Hepatocyte (in vitro differentiated cells): ENCODE measurements at places on chromosomes 7 and 10.

DNA sequence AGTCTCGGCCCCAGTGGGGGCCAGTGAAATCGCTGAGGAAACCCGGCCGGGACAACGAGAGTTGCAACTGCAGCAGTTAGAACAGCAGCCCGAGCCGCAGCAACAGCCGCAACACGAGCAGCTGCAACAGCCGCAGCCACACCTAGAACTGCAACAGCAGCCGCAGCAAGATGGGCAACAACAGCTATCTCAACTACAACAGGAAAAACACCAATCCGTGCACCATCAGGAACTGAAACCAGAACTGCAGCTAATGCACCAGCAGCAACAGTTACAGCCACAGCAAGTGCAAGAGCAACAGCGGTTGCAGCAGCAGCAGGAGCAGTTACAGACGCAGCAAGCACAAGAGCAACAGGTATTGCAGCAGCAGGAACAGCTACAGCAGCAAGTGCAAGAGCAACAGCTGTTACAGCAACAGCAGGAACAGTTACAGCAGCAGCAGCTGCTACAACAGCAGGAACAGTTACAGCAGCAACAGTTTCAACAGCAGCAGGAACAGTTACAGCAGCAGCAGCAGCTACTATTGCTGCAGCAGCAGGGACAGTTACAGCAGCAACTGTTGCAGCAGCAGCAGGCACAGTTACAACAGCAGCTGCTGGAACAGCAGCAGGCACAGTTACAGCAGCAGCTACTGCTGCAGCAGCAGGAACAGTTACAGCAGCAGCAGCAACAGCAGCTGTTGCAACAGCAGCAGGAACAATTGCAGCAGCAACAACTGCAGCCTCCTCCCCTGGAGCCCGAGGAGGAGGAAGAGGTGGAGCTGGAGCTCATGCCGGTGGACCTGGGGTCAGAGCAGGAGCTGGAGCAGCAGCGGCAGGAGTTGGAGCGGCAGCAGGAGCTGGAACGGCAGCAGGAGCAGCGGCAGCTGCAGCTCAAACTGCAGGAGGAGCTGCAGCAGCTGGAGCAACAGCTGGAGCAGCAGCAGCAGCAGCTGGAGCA, 6.1 kb downstream of the ZNF853 start:
- no peak for DNase-seq

GRCh38 chr7:82021036-82021435, 251.2 kb upstream of the HGF start:
- DNase-seq: no peak

DNA sequence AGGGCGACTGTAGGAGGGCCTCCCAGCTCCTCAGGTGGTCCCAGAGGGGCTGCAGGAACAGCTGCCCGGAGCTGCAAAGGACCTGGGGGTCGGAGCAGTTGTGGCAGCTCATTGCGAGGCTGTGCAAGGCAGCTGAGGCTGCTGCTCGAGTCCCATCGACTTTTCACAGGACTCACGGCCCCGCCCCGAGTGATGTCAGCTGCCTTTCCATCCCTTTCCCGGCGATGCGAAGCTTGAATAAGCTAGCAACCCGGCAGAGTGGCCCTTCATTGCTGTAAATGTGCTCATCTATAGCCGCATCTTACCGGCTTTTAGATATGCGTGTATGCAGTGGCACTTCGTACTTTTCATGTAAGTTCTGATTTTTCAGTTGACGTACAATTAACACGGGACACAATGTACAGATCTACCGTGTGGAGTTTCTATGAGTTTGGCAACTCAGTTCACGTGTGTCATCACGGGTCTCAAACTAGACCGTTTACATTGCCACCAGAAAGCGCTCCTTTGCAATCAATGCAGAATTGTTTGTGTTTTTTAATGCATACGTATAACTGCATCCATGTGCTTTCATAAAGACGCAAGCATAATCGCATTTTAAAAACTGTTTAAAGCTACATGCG, at the start of gene CH25H:
TSS of gene CH25H (minus strand) at position 137 of the 620 bp plus-strand sequence. CDS start at position 112, 25 bp downstream.
- peak; percentile 78 for DNase-seq

GRCh38 chr7:21771906-21772610, 173.6 kb downstream of the CDCA7L start:
- DNase-seq: no peak

- no peak for DNase-seq
These were observed 976.6 kb upstream of the SORCS1 start for GRCh38 chr10:108141064-108141463.

DNA sequence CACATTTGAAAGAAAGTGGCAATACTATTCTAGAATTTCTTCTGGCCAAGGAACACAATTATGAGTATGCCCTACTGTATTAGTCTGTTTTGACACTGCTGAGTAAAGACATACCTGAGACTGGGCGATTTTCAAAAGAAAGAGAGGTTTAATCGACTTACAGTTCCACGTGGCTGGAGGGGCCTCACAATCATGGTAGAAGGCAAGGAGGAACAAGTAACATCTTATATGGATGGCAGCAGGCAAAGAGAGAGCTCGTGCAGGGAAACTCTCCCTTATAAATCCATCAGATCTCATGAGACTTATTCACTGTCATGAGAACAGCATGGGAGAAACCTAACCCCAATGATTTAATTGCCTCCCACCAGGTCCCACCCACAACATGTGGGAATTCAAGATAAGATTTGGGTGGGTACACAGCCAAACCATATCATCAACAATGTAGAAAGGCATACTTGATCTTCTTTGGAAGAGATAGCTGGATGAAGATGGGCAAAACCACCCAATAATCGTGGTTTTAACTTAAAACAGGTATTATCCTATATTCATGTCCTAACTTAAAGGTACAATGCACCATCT, 113.9 kb downstream of the ETV1 start:
- DNase-seq: no peak

GRCh38 chr10:113080925-113081229, 130.8 kb downstream of the TCF7L2 start:
- DNase-seq: no peak

DNA sequence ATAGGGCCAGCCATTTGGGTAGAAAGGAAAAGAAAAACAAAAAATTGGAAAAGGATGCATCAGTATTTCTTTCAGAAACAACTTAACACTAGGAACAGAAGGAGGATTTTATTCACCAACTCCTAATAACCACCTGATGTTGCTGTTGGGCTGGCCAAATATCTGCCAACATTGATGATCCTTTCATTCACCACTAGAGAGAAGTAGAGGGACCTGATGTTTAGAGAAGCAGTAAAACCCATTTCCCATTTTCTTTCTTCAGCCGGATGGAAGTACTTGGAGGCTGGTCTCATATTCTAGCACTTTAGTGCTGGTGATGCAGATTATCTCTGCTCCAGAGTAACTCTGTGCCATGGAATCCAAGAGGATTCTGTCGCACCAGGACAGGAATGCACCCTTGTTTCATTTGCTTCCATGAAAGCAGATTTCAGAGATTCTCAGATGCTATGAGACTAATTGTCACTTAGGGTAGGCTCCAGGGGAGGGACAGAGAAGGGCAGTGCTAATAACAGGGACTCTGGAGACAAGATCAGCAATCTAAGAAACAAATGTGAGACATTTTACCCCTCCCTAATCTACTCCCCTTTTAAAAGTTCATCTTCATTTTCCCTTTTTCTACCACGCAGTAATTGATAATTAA, 3.1 kb downstream of the KLLN start:
- DNase-seq: peak; percentile 53

GRCh38 chr10:103842605-103843004, 12.8 kb downstream of the SH3PXD2A start:
- no peak for DNase-seq

- no peak for DNase-seq
These were observed 290.3 kb downstream of the TNS3 start for GRCh38 chr7:47291461-47292081.

- DNase-seq: no peak
These were observed 608.9 kb downstream of the CNTNAP2 start for GRCh38 chr7:146725520-146725919.

DNA sequence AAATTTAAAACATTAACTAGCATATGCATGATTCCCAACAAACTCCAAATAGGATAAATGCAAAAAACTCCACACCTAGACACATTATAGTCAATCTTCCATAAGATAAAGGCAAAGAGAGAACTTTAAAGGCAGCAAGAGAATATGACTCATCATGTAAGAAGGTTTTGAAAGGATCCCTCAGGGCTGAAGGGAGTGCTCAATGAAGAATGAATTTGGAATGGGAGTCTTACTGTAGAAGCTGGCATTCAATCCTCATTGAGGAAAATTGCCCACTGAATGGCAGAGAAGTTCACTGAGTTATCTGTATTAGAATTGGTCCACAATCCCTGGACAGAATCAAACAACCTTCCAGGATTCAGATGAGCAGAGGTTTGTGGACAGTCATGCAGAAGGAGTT, 26.1 kb upstream of the ZNF365 start:
- DNase-seq: no peak

DNA sequence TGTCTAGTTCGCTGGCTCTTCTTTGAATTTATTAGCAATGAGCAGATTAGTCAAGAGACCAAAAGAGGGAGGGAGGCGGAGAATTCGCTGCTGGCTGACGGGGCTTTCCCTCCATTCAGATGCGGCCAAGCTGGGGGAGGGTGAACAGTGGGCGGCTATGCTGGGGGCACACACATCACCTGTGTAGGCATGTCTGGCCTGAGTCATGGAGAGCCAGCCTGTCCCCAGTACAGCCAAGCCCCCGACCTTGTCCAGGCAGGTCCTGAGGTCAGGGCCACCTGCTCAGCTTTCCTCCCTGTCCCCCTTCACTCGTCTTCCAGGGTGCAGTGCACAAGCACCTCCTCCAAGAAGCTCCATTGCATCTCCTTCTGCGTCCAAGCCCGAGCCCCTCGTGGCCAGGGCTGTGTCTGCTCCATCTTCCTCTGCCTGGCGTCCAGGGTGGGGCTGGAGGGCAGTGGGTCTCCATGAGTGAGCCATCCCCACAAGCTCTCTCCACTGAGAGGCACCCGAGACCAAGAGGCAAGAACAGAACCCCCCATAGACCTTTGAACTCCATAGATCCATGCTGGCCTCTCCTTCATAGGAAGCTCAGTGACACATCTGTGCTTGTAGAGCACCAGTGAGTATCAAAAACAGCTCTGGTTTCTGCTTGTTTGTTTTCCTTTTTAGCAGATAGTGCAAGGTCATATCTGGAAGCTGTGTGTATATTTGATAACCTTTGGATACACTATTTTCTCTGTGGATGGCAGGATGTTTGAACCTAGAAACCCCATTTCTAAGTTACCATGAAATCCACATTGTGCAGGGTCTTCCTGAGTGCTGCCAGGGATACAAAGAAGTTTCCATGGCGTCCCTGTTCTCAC, 1.9 kb upstream of the DEPP1 start:
- no peak for DNase-seq

DNA sequence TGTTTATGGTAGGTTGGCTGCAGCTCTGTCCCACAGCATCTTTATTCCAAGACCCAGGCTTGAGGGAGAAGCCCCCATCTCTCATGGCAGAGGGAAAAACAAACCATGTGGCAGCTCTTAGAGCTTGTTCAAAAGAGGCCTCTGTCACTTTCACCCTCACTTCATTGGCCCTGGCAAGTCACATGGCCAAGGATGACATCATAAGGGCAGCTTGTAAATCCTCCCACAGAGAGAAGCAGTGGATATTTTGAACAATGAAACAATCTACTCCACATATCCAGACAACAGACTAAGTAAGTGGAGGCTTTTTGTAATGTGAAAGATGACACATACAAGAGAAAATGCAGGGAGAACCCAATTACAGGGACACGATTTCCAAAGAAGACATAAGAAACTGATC, 108.1 kb downstream of the GRID1 start:
- DNase-seq: no peak

GRCh38 chr10:69913606-69914382, 112.1 kb downstream of the COL13A1 start:
- no peak for DNase-seq

DNA sequence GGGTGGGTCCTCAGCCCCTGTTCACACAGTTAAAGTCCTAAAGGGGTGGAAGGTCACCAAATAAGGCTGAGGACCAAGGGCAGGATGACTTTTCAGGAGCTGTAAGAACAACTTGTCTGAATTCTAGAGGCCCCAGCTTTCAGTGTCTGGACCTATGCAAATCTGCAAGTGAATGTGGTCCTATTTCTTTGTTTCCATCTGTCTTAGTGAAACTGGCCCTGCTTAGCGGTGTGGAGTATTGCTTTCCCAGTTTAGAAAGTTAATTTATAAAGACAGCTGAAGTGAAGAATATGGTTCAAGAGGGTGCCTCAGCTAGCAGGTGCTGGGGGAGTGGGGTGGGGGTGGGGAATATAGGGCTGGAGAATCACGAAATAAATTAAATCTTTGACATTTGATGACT, 40.1 kb downstream of the HHEX start:
- no peak for DNase-seq

- peak; percentile 63 for DNase-seq
These were observed 308.3 kb upstream of the IGFBP3 start for GRCh38 chr7:46229409-46229808.

GRCh38 chr10:55426138-55426537, 625.1 kb upstream of the PCDH15 start:
- DNase-seq: no peak

DNA sequence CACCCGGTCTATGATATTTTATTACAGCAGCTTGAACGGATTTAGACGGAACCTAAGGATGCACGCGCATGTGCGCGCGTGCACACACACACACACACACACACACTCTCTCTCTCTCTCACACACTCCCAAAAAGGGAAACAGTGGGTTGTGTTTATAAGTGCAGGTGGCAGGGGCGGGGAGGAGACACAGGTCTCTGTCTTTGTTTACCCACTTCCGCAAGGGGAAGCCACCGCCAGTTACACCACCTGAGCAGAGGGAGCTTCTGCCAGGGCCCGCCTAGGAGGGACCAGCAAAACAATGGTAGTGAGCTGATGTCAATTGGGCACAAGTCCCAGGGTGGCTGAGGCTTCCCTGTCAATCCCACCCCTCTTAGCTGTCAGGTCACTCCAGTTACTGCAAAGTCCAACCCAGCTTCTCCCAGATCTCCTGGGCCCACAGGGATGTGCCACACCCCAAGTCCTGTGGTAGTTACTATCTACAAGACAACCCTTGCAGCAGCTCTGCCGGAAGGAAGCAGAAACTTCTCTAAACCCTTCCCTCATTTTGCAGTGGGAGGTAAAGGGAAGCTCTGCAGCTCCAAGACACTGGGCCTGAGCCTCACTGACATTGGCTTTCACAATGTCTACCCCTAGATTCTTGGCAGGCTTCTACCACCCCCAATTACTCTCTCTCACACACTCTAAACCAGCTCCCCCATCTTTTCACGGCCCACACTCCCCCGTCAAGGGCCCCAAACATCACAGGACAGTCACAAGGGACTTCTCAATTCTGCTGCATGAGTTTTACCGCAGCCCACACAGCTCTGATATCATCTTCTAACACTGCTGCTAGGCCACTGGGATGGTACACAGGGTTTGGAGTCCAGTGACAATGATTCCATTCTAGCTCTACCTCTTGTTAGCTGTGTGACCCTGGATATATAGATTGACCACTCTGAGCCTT, 17.6 kb downstream of the ANXA11 start:
- DNase-seq: no peak

- no peak for DNase-seq
These were observed 75.3 kb downstream of the HIBADH start for GRCh38 chr7:27587429-27587828.

GRCh38 chr10:97768322-97769315, 3.2 kb downstream of the SFRP5 start:
- no peak for DNase-seq

- DNase-seq: no peak
These were observed 419.5 kb downstream of the PHTF2 start for GRCh38 chr7:78218051-78218450.

GRCh38 chr7:130296221-130296951, 3.4 kb downstream of the CPA4 start:
- no peak for DNase-seq

- peak; percentile 40 for DNase-seq
These were observed 15.3 kb upstream of the ASB4 start for GRCh38 chr7:95470452-95470851.

GRCh38 chr10:23088609-23089008, 6.8 kb upstream of the MSRB2 start:
- DNase-seq: no peak
